ENCODE measurements at places on chromosomes 11 and 22.

DNA sequence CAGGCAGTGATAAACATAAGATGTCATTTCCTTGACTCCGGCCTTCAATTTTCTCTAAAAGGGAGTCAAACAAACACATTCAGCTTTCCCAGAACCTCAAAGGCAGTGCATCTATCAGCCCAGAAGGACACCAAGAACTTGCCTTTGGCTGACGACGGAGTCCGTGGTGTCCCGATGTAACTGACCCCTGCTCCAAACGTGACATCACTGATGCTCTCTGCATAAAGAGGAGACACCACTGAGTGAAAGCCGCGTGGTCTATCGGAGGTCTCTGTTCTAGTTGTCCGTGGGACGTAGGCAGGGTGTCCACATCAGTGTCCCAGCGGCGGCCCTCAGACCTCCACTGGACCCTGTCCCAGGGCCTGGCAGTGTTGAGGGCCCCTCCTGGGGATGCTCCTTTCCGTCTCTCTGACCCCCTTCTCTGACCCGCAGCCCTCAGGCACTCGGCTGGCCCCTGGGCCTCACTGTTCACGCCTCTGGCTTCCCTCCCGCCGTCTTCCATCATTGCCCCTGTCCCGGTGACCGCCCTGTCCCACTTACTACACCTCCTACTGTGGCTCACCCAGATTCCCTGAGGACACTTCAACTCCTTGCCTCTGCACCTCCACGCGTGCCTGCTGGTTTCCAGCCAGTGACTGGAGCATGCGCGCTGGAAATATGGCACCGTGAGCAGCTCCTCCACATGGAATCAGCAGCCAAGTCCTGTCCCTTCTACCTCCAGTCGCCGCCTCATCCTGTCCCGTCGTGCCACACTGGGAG, 70.4 kb downstream of the NCAPD3 start:
- DNase-seq = no peak

DNA sequence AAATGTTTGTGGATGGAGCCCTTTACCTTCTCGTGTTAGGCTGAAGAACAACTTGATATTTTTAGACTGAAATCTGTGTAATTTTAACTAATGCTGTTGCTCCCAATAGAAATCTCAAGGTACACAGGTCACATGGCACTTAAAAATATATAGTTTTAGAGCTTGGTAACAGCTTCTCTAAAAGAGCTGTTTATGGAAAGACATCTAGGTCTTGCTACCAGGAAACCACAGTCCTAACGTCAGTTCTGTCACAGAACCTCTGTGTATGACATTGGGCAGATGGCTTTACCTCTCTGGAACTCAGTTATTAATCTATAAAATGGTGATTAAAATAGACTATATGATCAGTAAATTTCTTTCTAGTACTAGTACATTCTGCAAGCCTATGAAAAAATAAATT, 35.4 kb downstream of the PAK1 start:
- no peak for DNase-seq

- no peak for DNase-seq
Measured at GRCh38 chr11:114166362-114166761, 106.9 kb downstream of the ZBTB16 start.

GRCh38 chr11:33936725-33937604, 45.1 kb upstream of the LMO2 start:
- peak; percentile 43 for DNase-seq

- peak; percentile 81 for DNase-seq
Measured at GRCh38 chr11:119196833-119197483, 9.2 kb upstream of the CBL start.

DNA sequence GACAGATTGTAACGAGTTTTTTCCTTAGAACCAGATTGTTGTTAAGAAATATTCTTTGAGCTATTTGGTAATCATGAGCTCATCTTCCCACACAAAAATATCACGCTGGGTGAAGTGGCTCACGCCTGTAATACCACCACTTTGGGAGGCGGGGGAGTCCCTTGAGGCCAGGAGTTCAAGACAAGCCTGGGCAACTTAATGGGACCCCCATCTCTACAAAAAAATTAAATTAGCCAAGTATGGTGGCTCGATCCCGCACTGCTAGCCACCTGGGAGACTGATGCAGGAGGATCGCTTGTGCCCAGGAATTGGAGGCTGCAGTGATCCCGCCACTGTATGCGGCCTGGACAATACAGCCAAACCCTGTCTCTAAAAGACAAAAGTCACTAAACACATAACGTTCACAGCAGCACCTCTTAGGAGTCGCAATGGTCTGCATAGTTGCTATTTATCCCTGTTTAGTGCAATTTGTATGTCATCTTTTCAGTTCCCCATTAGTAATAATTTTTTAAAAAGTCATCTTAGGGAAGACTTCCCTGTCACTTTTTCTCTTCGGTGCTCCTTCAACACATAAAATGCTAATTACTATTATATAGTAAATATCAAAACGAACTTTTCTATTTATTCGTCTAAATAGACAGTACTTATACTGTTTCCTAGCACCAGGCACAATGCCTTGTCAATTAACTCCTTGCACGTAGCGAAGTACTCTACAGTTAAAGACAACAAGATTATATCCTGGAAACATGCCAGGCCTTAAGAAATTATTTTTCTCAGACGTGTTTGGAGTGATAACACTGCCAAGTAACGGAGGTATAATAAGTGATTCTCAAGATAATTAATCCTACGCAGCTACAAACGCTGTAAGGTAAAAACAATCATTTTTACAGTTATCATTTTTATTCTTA, 1.1 kb downstream of the ST13 start:
- no peak for DNase-seq

GRCh38 chr11:93166862-93167261, 30.9 kb downstream of the SLC36A4 start:
- DNase-seq = no peak

- DNase-seq = no peak
Measured at GRCh38 chr11:128238521-128239265, 348.7 kb downstream of the ETS1 start.

- DNase-seq = no peak
Measured at GRCh38 chr11:25039165-25039564, 542.3 kb downstream of the LUZP2 start.

- DNase-seq = no peak
Measured at GRCh38 chr11:86370922-86371594, 3.6 kb upstream of the CCDC81 start.

- DNase-seq = no peak
Measured at GRCh38 chr11:92776676-92777075, 192.8 kb upstream of the MTNR1B start.

DNA sequence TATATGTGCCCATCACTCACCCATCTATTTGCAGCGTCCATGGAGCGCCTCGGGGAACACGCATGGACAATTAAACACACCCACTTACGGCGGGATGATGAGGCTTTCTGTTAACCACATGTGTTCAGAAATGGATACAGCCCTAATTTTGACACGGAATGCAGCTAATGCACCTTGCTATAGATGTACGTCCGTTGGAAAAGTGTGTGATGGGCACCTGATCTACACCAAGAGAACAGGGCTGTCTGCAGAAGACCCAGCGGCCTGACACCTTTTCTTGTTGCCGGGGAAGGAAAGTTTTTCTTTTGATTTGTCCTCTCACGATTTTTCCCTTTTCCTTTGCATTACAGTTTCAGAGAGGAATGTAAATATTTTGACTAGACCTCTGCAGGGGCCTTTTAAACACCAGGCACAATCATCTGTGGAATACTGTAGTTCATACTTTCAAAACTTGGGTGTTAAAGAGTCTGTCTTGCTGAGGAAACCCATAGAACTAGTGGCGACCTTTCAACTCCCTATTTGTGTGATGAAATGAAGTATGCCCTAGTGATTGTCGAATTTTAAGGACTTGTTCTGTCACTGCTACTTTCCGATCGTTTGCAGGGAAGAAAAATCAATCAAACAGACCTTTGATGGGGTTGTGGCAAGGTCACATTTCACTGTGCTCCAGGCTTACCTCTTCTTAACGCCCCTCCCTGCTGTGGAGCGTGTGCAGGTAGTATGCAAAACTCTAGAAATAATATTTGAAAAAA, 16.5 kb upstream of the PAX6 start:
- peak; percentile 66 for DNase-seq

- no peak for DNase-seq
Measured at GRCh38 chr11:35288309-35288708, 131.0 kb downstream of the SLC1A2 start.

GRCh38 chr11:64787526-64788320, 9.4 kb upstream of the SF1 start:
- peak; percentile 49 for DNase-seq

- DNase-seq = no peak
Measured at GRCh38 chr11:1655168-1656060, 25.8 kb downstream of the KRTAP5-5 start.

DNA sequence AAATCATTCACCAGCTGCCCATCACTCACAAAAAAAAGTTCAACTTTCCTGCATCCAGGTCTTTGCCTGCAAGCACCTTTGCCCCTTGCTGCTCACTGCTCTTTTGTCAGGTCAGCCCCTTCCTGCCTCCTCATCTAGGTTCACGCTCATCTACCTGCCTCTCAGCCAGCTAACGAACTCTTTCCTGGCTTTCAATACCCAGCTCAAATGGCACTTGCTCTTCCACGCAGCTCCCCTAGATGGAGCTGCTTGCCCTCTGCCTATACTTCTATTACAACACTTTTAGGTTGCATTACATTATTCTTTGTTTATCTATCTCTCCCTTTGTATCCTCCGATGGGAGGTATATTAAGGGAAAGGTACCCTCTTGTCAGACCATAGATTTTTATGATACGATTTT, 78.9 kb upstream of the TBCEL start:
- no peak for DNase-seq

DNA sequence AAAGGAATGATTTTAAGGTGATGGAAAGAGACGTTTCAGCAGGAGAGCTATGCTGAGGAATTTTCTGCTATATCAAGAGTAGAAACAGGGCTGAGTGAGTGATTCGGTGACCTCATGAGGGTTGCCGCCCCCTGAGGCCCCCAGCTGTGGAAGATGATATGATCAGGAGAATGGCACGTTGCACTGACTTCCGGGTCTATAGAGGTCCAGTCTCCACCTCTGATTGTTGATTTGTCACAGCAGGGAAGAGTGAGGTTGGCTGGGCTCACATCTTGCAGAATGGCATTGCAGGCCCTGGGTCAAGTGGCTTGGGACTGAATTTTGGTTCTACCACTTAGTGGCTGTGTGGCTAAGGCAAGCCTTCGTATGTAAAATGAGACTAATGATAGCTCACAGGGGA, 205.1 kb downstream of the SNX19 start:
- DNase-seq = no peak

DNA sequence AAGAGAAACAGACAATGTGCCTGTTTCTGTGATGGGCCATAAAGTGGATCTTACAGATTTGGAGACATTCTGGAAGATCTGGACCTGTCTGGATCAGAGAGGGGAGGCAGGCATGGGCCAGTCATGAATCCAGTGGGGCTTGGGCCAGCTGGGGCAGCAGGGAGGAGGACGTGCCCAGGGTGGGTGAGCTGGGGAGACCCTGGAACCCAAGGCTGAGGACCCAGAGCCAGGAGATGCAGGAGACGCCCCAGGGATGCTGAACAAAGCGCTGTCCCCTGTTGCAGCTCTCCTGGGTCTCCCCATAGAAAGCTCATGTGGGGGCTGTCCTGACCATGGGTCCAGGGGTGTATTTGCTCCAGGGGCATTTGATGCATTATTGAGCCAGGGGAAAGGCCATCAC, 1.5 kb upstream of the APOBEC3A start:
- no peak for DNase-seq

GRCh38 chr11:64290352-64291261, 495 bp upstream of the KCNK4 start:
- DNase-seq = no peak

- no peak for DNase-seq
Measured at GRCh38 chr11:117126223-117126965, 17.7 kb upstream of the PAFAH1B2 start.

DNA sequence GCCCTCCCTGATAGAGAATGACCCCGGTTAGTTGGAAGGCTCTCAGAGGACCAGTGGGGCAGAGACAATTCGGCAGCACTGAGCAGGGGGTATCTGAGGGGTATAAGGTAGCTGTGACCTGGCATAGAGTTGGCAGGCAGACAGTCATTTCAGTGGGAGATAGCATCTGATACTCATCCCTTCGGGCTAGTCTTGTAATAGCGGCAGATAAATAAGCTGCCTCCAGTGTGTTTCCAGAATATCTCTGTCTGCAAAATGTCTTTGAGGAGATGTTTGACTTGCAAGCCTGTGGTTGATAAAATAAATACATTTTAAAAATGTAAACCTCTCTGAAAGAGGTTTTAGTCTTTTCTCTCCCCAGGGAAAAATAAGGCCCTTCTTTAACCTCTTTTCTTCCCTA, 54.2 kb downstream of the TEAD1 start:
- no peak for DNase-seq

- no peak for DNase-seq
Measured at GRCh38 chr11:12182302-12182675, 71.9 kb downstream of the MICAL2 start.

DNA sequence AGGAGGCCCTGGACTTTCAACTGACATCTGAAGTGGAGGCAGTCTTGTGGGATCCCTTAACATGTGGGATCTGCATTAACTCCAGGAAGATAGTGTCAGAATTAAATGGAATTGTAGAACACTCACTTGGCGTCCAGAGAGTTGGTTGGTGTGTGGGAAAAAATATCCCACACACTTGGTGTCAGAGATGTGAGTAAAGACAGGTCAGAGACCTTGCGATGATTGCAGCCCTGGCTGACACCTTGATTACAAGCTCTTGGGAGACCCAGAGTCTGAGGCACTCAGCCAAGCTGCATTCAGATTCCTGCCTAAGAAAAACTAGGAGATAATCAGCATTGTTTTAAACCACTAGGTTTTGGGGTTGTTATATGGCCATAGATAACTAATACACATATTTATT, 7.2 kb upstream of the TPCN2 start:
- no peak for DNase-seq

DNA sequence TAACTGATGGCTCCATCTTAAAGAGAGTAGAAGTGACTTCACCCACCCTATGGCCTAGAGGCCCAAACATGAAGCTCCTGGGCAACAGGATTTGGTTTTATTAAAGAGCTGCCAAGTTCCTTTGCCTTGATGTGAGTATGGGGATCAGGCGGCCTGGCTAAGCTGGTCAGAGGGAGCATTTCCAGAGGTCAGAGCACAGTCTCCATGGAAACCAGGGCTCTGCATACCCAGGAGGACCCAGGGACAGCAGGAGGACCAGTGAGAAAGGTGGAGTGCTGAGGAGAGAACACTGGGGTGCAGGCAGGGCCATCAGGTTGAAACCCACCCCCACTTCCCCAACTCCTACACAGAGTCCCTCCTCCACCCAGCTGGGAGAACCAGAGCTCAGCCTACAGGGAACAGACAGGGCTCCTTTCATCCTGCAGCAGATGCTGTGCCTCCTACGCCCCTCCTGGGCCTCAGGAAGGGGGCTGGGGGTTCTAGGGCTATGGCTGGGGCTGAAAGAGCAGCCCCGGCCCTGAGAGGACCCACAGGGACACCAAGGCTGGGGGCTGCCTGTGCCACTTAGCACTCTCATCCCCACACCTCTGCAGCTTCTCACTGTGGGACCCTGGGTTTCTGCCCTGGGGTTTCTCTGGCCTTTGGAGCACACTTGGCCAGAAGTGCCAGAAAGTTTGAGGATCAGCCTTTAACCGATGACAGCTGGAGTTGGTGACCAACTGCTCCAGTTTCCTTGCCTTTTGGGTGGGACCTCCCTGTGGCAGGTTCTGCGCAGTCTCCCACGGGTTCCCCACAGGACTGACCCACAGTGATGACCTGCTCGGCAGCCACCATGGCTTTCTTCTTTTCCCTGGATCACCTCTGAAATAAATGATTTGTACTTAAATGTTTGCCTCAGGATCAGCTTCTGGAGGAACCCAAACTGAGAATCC, 13.8 kb upstream of the P2RY6 start:
- no peak for DNase-seq
